Prostate gland (tissue), 2 donors: ENCODE measurements at places on chromosomes 7 and 10. TPM values are rescaled to one million over a fixed set of nuclear protein-coding genes. Genes with fewer than 3 reads are reported as not detected.

DNA sequence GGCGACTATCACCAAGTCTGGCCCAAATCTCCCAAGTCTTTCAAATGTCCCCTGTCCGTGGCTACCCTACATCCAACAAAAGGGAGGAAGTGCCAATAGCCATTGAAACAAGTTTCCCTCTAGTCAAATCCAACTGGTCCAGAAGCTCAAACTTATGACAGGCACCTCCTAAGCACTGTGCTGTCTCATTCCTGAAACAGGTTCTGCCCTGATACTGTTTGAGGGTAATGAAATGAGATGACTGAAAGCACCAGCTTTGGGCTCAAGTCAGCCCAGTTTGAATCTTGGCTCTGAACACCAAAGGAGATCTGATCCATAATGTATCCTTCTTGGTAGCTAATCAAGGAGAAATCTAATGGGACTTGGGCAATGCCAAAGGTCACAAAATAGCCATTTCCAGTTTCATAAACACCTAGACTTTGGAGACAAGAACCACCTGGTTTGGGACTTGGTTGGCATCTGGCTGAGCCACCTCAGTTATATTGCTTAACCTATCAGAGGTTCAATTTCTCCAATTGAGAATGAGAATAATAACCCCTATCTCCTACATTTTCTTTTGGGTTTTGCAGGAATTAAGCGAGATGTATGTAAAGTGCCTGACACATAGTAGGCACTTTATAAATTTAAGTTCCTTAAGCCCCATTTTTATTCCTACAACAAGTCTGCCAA, 34.7 kb upstream of the ARID5B start:
- DNase-seq, result no peak

GRCh38 chr7:50268990-50269389, 35.5 kb upstream of the IKZF1 start:
- DNase-seq, result no peak

- DNase-seq, result no peak
These were observed 736 bp downstream of the MINDY4 start for GRCh38 chr7:30771880-30772425.

- no peak for DNase-seq
These were observed 781.0 kb upstream of the LRRN3 start for GRCh38 chr7:110309941-110310340.

- DNase-seq, result no peak
These were observed 200.1 kb downstream of the SDHAF3 start for GRCh38 chr7:97317575-97317974.

The ACTL6B gene
- 2.4 TPM for total RNA-seq

The SLC16A9 gene
- 15.7 TPM for total RNA-seq

The HOXA3 gene
- 2.8 TPM for total RNA-seq

The HEPACAM2 gene
- total RNA-seq, result 0.41 TPM

The CC2D2B gene
- 4.9 TPM for total RNA-seq

The ACSM6 gene
- total RNA-seq, result not detected

The TRIM50 gene
- total RNA-seq, result 5.1 TPM

The FZD8 gene
- 14.2 TPM for total RNA-seq
